Posterior vena cava (tissue), 2 donors: ENCODE measurements at places on chromosomes 4 and X.

GRCh38 chr4:35247047-35247446, 997.3 kb downstream of the ARAP2 start:
- no peak for DNase-seq

DNA sequence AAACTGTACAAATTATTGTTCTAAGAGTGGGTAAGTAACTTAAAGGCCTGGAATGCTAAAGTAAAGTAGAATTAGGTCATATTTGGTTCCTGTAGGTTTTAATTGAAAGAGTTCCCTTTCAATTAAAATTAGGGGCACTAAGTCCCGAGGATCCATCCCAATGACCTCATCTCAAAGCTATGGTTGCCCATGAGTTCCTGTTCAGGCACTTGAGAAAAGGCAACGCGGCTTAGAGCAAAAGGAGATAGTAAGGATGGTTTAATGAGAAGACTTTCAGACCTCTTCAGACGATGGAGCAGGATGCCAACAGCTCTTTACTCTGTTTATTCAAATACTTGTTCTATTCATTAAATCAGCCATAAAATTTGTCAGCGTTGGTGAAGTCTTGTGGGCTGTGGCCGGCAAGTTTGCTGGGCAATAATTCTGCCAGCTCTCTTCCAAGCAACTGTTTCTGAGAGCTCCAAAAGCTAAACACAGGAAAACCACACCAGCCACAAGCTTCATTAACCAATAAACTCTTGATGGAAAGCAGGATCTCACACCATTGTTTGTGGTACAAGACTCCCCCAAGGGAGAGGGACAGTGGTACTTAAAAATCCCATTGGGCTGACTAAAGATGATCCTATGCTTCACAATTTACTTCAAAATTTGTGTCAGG, 167.4 kb downstream of the COL4A6 start:
- DNase-seq: no peak

DNA sequence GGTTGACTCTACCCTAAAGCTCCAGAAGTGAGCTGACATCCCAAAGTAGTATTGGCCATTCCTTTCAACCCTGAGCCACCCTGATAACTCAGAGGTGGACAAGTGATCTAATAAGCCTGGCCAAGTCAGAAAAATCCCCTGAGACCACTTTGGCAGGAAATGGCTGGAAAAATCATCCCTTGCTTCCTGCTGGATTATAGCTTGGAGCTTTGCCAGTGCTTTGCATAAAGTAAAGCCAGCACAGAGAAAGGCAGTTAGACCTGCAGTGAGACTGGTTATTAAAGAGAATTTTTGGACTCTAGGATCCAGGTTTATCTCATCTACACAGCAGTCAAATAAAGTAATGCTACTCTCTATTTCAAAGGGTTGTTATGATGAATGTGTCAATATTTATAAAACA, 6.4 kb downstream of the CXCL3 start:
- DNase-seq: no peak

DNA sequence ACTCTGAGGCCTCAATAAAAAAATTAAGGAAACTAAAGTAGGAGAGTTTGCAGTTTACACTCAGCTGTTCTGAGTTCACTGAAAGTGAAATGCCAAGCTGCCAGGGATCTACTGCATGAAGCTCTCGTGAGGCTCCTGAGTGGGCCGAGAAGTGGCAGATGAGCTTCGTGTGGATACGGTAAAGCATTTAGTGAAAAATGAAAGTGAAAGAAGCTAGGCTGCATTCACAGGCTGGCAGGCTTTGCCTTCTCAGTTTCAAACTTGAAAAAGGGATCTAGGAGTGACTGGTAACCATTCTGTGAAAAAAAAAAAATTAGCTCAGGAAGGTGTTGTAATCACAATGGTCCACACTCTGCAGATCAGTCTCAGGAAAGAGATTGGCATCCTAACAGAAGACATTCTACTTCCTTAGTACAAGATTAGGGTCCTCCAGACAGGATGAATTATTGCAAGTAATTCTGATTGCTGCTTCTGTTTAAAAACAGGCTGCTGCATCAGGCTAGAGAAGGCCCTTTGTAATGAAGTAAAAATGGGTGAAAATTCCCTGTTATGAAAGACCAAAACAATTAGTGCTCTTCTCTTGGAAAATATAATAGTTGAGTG, 679.9 kb downstream of the RPA4 start:
- peak; percentile 79 for DNase-seq
